ENCODE measurements at places on chromosomes 5 and 9.

GRCh38 chr5:167603135-167603534, 688.3 kb upstream of the WWC1 start:
- H3K27me3 ChIP-seq, result no peaks in the 10 kb centered on the region
- H3K36me3 ChIP-seq, result no peaks in the 10 kb centered on the region
- H3K27ac ChIP-seq, result no peak overlapping the region

DNA sequence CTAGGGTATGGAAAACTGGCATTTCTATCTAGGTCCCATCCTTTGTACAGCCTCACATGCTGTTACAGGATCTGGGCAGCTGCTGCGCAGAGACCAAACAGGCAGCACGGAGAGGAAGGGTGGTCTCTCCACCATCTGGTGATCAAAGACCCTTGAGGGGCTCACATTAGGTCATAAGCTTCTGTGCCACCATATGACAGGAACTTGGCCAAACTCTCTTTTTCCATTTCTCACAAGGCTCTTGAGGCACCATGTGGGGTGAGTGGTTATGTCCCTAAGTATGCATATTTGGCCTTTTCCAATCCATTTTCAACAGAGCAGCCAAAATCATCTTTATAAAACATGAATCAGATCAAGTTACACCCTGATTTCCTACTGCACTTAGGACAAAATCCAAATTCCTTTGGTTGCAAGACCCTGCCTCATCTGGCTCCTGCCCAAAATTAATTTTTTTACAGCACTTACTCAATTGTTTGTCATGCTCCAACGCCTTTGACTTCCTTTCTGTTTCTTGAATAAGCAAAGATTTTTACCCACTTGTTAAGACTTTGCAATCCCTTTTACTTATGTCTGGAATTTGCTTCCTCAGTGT, 730.0 kb downstream of the MAT2B start:
- H3K36me3 ChIP-seq, result no peaks in the 10 kb centered on the region
- H3K4me1 ChIP-seq, result no peaks in the 10 kb centered on the region
- no peaks in the 10 kb centered on the region for H3K27me3 ChIP-seq
- no peak for DNase-seq
- H3K4me3 ChIP-seq, result no peak overlapping the region

- no peaks in the 10 kb centered on the region for H3K27me3 ChIP-seq
- peaks cover 7% of the 10 kb centered on the region for H3K36me3 ChIP-seq
- no peak for DNase-seq
- H3K4me1 ChIP-seq, result peaks cover 21% of the 10 kb centered on the region
Measured at GRCh38 chr9:126957687-126958053, 43.1 kb downstream of the RALGPS1 start.

- no peaks in the 10 kb centered on the region for H3K27me3 ChIP-seq
- DNase-seq, result peak; percentile 92
Measured at GRCh38 chr9:96391021-96391765, 7.7 kb upstream of the SLC35D2 start.

DNA sequence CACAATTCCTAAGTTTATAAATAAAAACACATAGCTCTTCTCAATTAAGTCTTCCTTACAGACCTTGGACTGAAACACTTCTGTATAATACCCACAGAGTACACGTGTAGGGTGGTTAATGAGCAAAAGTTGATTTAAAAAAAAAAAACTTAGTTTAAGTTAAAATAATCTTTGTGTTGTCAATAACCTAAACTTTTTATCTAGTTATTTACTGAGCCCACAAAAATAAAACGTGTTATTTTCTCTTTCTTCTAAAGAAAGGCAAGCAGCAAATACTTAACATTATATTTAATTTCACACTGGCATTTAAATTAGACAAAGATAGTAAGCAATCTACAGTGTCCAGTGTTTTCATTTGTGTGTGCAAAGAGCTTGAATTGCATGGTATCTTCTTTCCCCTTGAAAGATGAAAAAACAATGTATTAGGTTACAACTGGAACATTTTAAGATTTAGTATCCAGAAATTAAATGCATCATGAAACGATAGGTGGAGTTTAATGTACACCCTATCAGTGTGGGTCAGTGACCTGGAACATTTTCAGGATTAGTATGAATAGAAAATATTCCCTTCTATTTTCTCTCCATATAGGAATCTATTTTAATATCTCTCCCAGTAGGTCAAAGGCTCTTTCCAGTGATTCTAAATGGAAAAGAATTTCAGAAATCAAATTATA, 1014.8 kb downstream of the NR2F1-AS1 start:
- no peaks in the 10 kb centered on the region for H3K27me3 ChIP-seq
- H3K36me3 ChIP-seq, result no peaks in the 10 kb centered on the region
- H3K27ac ChIP-seq, result no peak overlapping the region
- DNase-seq, result no peak
- H3K4me3 ChIP-seq, result no peak overlapping the region

- H3K27me3 ChIP-seq, result peaks cover 2% of the 10 kb centered on the region
- DNase-seq, result no peak
- no peaks in the 10 kb centered on the region for H3K4me1 ChIP-seq
- no peak overlapping the region for H3K27ac ChIP-seq
Measured at GRCh38 chr5:9971301-9971700, 278.4 kb downstream of the ATPSCKMT start.

DNA sequence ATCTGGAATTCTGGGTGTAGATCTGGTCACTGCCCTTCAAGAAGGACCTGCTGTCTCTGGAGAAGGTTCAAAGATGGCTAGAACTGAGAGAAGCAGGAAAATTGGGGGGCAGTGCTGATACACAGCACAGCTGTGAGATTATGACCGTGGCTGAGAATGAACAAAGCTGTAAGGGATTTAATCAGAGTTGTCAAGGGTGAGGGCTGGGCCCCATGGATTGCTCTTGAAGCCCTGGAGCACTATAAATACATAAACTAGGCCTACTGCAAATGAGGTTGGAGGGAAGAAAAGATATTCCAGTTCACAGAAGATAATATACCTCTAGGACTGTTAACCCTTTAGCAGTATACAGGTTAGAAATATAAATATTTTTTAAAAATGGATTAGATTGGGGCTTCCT, 86.3 kb upstream of the KLF9 start:
- no peak overlapping the region for H3K27ac ChIP-seq
- no peak for DNase-seq
- no peak overlapping the region for H3K4me3 ChIP-seq
- H3K4me1 ChIP-seq, result no peaks in the 10 kb centered on the region

DNA sequence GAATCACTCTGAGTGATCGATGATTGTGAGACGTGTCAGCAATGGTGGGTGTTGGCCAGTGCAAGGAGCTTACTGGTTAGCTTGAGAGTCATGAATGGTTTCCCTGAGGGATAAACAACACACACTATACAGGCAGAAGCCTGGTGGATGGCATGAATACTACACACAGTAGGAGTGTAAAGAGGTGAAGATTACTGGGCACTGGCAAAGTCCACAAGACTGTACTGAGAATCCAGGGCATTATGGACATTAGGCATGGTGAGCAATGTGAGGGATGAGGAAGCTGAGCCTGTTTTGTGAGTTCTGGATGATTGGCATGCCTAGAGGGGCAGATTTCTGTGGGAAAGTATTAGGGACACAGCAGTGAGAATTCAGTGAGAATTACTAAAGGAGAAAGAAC, 71.3 kb downstream of the KDM4C start:
- peaks cover 7% of the 10 kb centered on the region for H3K36me3 ChIP-seq
- no peak overlapping the region for H3K4me3 ChIP-seq
- no peaks in the 10 kb centered on the region for H3K27me3 ChIP-seq
- H3K27ac ChIP-seq, result no peak overlapping the region
- H3K4me1 ChIP-seq, result no peaks in the 10 kb centered on the region

DNA sequence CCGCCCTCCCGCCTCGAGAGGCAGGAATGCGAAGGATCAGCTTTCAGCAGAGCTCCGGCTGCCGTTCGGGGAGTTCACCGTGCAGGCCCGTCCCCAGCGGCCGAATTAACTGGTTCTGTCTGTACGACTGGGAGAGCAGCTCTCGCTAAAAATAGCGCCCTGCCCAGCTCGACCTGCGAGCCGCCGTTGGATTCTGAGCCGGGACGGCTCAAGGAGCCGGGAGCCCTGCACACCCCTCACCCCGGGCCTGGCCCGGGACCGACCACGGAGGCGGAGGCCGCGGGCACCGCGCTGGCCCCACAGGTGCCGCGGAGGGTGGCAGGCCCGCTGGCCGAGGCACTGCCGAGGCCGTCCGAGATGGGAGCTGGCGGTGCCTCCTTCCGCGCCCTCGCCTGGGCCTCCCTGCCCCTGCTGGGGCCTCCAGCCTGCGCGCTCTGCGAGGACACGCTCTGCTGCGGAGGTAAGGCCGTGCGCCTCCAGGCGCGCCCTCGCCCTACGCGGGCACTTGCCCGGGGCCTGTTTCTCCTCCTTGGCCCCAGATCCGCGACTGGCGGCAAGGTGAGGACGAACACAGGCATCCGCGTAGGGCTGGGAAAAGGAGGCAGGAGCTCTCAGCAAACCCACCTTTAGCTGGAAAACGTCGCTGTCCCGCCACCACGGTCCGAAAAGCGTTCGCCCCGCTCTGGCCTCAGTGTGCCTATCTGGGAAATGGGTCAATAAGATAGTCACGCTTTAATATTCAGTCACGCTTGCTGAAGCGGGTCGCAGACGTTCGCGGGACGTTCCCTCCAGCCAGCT, 53.1 kb upstream of the DAB2IP start:
- peak; percentile 86 for DNase-seq
- H3K4me1 ChIP-seq, result peaks cover 20% of the 10 kb centered on the region

GRCh38 chr9:134548618-134549017, 93.0 kb upstream of the COL5A1 start:
- H3K27ac ChIP-seq, result no peak overlapping the region
- peaks cover 14% of the 10 kb centered on the region for H3K4me1 ChIP-seq
- no peaks in the 10 kb centered on the region for H3K36me3 ChIP-seq
- no peak overlapping the region for H3K4me3 ChIP-seq
- no peak for DNase-seq

- H3K4me1 ChIP-seq, result peaks cover 10% of the 10 kb centered on the region
- no peak overlapping the region for H3K27ac ChIP-seq
- H3K27me3 ChIP-seq, result peaks cover 48% of the 10 kb centered on the region
- no peaks in the 10 kb centered on the region for H3K36me3 ChIP-seq
Measured at GRCh38 chr9:135087899-135088347, 455 bp downstream of the OLFM1 start.

DNA sequence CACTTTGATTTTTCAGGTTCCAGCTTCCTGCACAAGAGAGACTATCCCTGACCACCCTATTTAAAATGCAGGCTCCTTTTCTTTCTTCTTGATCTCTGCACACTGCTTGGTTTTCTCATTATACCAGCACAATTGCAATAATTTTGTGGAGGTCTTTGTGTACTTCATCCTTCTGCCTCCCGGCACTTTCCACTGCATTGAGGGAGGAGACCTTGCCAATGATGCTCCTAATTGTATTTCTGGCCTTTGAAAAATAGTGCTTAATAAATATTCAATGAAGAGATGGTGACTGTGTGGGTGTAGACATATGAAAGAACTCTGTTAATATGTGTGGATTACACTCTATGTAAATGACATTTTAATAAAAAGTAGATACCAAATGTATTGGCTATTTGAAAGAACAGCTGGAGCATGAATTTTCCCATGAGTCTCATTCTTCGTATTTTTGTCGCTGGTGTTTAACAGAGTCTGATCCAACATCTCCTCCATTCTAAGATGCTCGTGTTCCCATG, 42.1 kb downstream of the FOXI1 start:
- DNase-seq, result no peak
- H3K27ac ChIP-seq, result no peak overlapping the region
- H3K4me3 ChIP-seq, result no peak overlapping the region
- no peaks in the 10 kb centered on the region for H3K4me1 ChIP-seq

All from large intestine (tissue), 12 donors.